SW480 (cell line): ENCODE measurements at places on chromosomes 5 and 9.

GRCh38 chr5:131854134-131854533, 57.3 kb upstream of the FNIP1 start:
- peak; percentile 15 for DNase-seq

DNA sequence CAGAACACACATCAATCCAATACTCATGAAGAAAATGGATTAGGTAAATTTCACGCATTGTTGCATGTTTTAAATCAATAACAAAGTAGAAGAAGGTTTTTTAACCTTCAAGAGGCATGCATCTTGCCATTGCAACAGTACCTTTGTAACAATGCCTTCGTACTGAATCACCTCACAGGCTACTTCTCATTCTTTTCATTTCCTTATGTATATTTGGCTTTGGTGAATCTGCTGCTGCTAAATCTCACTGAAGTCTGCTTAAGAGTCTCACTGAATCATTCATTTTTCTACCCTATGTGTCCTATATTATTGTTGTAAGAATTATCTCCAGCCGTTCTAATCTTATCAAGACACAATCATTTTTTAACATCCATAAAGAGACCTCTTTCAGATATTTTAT, 152.5 kb downstream of the CDH10 start:
- DNase-seq = no peak

DNA sequence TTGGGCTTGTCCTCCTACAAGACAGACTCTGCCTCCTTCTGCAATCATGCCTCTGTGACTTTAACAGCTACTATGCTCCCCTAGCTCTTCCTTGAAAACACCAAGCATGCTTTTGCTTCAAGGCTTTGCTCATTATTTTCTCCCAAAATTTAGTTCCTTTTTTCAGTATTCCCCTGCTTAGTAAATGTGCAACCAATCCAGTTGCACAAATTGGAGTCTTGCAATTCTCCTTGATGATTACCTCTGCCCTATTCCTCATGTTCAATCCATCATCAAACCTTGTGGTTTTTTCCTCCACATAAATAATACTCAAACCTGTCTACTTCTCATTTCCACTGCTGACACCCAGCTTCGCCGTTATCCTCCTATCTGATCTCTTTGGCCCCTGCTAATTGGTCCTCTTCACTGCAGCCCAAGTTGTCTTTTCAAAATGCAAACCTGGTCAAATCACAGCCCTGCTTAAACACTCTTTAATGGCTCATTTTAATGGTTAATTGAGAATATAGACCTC, 296.3 kb downstream of the CWC27 start:
- no peak for DNase-seq

GRCh38 chr5:68217528-68217927, 2.0 kb downstream of the PIK3R1 start:
- peak; percentile 6 for DNase-seq

DNA sequence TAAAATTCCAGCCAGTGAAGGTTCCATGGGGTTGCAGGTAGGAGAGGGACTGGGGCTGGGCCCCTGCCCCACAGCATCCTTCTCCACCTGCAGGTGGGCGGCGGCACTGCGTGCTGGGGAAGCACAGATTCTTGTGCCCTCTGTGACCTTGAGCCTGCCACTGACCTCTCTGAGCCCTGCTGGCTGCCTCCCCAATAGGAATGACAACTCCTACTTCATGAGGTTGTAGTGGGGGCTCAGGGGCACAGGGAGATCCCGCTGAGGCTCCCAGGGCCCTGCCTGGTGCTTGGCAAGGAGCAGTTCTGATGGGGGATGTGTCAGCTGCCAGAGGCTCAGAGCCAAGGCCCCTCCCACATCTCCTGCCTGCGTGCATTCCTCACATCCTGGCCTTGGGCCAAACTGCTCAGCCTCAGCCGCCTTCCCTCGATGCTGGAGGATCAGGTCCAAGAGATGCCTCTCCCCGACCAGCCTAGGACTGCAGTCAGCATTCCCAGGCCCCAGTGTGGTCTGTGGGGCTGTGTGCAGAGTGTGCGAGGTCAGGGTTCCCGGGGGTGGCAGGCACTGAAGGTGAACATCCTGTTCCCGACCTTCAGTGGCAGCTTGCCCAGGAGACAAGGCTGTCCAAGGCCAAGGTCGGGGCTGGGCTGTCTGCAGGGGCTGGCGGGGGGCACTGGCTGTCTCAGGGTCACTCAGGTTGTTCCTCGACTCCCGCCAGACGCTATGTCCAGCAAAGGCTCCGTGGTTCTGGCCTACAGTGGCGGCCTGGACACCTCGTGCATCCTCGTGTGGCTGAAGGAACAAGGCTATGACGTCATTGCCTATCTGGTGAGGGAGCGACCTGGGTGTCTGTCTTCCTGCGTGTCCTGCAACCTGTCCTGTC, 7.0 kb downstream of the ASS1 start:
- peak; percentile 68 for DNase-seq

GRCh38 chr5:150075233-150075632, 11.1 kb downstream of the CSF1R start:
- DNase-seq = no peak

GRCh38 chr5:105371169-105371568, 1808.6 kb upstream of the NUDT12 start:
- no peak for DNase-seq

DNA sequence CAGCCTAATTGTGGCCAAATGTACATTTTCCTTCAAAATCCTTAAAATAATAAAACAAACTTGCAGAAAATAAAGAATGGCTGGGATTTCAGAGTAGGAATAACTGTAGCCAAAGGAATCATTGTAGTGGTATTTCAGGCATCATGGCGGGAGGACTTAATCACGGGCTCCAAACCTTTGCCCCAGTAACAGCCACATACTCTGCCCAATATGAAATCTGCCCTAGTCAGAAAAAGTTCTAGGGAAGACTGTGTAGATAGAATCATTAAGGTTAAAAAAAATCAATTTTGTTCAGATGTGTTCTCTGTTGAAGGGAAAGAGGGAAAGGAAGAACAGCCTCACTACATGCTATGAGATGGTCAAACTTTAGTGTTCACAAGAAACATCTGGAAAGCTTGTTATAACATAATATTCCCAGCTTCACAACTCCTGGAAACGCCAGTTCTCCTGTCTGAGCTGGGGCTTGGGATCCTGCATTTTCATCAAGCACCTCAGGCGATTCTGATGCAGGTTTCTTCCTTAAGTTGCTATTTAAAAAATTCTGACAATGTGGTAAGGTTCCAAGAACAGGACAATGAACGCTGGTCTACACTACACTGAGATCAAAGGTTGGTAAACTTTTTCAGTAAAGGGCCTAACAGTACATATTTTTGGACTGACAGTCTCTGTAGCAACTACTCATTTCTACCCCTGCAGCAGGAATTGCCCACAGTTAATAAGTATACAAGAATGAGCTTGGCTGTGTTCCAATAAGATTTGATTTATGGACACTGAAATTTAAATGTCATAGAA, 87.9 kb downstream of the CEMIP2 start:
- DNase-seq = peak; percentile 16

GRCh38 chr5:19196631-19197030, 791.4 kb downstream of the CDH18 start:
- no peak for DNase-seq

- no peak for DNase-seq
These were observed 47.6 kb downstream of the NSG2 start for GRCh38 chr5:174093123-174093522.

- DNase-seq = no peak
These were observed 3.6 kb downstream of the ERGIC1 start for GRCh38 chr5:172837640-172838039.

GRCh38 chr5:73274121-73274520, 101.1 kb downstream of the TMEM174 start:
- no peak for DNase-seq

- peak; percentile 42 for DNase-seq
These were observed 635.7 kb downstream of the RAB3C start for GRCh38 chr5:59218424-59219045.

- DNase-seq = peak; percentile 53
These were observed 466.1 kb downstream of the TLR4 start for GRCh38 chr9:118170032-118170955.

- peak; percentile 56 for DNase-seq
These were observed 40.3 kb upstream of the TNFAIP8 start for GRCh38 chr5:119315516-119315949.

DNA sequence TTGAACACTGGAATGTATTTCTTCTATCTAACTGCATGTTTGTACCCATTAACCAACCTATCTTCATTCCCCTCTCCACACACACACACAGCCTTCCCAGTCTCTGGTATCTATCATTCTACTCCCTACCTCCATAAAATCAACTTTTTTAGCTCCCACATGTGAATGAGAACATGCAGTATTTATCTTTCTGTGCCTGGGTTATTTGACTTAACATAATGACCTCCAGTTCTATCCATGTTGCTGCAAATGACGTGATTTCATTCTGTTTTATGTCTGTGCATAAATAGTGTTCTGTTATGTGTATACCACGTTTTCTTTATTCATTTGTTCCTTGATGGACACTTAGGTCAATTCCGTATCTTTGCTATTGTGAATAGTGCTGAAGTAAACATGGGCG, 38.7 kb upstream of the CTSL start:
- no peak for DNase-seq

DNA sequence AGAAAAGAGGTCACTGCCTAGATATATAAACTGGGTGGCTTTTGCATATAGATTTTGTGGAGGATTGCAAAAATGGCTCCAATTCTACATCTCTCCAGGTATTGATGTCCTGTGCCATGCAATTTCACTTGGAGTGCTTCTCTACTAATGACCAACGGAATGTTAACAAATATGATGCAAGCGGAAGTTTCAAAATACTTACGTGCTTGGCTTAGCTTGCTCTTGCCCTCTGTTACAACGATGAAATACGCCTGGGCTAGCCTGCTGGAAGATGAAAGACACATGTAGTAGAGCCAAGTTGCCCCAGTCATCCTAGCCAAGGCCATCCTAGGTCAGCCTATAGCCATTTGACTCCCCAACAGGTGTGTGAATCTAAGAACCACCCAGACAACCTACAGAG, 3.6 kb upstream of the POC5 start:
- DNase-seq = no peak

DNA sequence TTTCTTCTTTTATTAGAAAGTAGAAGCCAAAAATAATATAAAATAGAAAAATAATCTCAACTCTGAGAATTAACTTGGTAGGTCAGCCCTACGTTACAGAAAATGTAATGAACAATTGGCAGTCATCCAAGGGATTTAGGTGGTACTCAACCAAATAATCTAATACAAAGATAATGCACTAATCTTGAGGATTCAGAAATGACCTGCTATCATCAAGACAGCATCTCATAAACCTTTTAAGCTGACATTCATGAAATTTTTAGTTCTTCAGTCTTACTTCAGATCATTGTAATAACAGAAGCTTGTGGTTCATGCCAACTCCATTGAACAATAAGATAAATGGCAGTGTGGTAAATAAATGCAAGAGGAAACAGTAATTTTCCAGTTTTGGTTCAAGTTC, 1058.0 kb downstream of the MAT2B start:
- DNase-seq = no peak

- DNase-seq = no peak
These were observed 11.5 kb upstream of the FAF2 start for GRCh38 chr5:176436656-176437055.

GRCh38 chr5:171050916-171051315, 189.1 kb downstream of the RANBP17 start:
- no peak for DNase-seq

DNA sequence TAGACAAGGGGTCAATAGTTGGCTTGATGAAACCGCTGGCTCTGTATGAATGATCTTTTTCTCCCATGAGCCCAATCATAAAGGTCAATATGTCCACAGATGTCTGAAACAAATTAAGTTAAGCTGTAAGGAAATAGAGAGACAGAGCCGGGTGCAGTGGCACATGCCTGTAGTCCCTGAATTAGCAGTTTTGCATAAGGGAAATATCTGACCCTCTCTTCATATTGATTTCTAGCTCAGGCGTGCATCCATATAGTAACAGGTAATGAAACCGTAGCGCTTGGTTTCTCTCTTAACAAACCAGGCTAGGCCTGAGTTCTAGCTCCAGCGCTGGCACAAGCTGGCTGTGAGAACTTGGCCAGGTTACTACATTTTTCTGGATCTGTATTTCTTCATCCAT, 118.1 kb upstream of the ERCC6L2 start:
- no peak for DNase-seq
